ENCODE measurements at places on chromosomes 11 and 22. TPM values are rescaled to one million over a fixed set of nuclear protein-coding genes. Genes with fewer than 3 reads are reported as not detected.

The MAPK8IP1 gene
- total RNA-seq: 4.4 TPM

The IRF7 gene
- 8.0 TPM for total RNA-seq

The GUCY1A2 gene
- 11.4 TPM for total RNA-seq

The C11orf58 gene
- total RNA-seq: 130 TPM

The DDTL gene
- total RNA-seq: 9.8 TPM

The CCDC87 gene
- 1.2 TPM for total RNA-seq

The TRPC6 gene
- not detected for total RNA-seq

The OR10W1 gene
- total RNA-seq: not detected

The PRG3 gene
- total RNA-seq: not detected

The PTPRCAP gene
- 1.6 TPM for total RNA-seq

The OR4S2 gene
- not detected for total RNA-seq

The ACP2 gene
- 54.6 TPM for total RNA-seq

The WT1 gene
- not detected for total RNA-seq

The LDHAL6A gene
- total RNA-seq: not detected

The NTM gene
- total RNA-seq: 45.8 TPM

The MADD gene
- total RNA-seq: 32.8 TPM

The CDC42BPG gene
- total RNA-seq: 31.0 TPM

The MN1 gene
- 32.0 TPM for total RNA-seq

The MMP12 gene
- total RNA-seq: not detected

The IGF2 gene
- 9,662 TPM for total RNA-seq

The SLC35C1 gene
- total RNA-seq: 10.6 TPM

The ARHGEF12 gene
- 57.2 TPM for total RNA-seq

Data from placental epithelial cell (primary cell).